ENCODE measurements at places on chromosomes 4 and X. TPM values are rescaled to one million over a fixed set of nuclear protein-coding genes. Genes with fewer than 3 reads are reported as not detected.
A peak's percentile ranks its signal among the peaks of the same experiment; 100 is the strongest.

DNA sequence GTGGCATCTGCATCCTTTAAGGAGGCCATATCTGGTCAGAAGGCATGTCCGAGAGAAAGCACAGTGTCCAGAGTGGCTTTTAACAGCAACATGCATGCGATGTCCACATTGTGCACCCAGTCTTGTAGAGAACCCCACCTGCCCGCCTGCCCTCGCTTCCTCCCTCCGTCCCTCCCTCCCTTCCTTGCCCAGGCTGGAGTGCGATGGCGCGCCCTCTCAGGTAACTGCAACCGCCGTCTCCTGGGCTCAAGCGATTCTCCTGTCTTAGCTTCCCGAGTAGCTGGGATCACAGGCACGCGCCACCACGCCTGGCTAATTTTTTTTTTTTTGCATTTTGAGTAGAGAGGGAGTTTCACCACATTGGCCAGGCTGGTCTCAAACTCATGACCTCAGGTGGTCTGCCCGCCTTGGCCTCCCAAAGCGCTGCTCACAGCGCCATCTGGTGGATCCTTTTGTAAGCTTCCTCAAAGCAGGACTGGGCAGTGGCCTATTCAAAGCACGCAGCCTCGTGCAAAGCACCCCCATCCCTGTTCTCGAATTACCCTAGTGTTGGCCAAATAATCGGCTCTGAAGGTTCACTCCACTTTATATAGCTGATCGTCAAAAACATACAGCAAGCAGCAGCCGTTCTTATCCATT is 15.0 kb downstream of the BRCC3 start:
- no peak for DNase-seq
- no peak overlapping the region for H3K27ac ChIP-seq
- no peaks in the 10 kb centered on the region for H3K27me3 ChIP-seq
- H3K4me1 ChIP-seq = no peaks in the 10 kb centered on the region
- no peak overlapping the region for H3K4me3 ChIP-seq

- H3K27me3 ChIP-seq = no peaks in the 10 kb centered on the region
- H3K27ac ChIP-seq = no peak overlapping the region
- H3K4me3 ChIP-seq = no peak overlapping the region
- no peak for DNase-seq
Measured at GRCh38 chr4:185774845-185775680, 36.9 kb downstream of the SORBS2 start.

DNA sequence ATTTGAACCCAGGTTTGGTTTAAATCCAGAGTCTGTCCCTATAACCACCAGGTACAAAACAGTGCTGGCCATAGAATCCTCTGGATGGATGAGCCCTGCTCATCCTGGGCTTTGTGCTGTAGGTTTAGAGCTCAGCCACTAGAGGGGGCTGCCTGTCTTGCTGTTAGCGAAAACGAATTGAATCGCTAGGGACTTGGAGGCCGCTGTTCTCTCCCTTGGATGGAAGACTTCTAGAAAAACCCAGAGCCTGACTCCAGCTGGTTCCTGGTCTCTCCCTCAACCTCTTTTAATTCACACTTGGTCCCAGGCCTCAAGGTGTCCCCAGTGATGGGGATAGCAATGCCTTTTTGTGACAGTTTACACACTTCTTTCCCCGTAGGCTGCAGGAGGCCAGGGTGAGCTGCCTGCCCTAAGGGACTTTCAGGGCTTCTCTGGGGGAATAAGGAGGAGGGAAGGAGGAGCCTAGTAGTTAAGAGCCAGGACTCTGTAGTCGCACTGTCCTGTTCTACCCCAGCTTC is 8.7 kb downstream of the RIPPLY1 start:
- peak; percentile 12 for DNase-seq
- H3K36me3 ChIP-seq = no peaks in the 10 kb centered on the region
- no peak overlapping the region for H3K4me3 ChIP-seq
- no peaks in the 10 kb centered on the region for H3K4me1 ChIP-seq

GRCh38 chr4:637536-638280 is 12.3 kb downstream of the PDE6B start:
- no peaks in the 10 kb centered on the region for H3K4me1 ChIP-seq
- no peaks in the 10 kb centered on the region for H3K36me3 ChIP-seq
- no peak overlapping the region for H3K27ac ChIP-seq
- no peak overlapping the region for H3K4me3 ChIP-seq
- no peak for DNase-seq

DNA sequence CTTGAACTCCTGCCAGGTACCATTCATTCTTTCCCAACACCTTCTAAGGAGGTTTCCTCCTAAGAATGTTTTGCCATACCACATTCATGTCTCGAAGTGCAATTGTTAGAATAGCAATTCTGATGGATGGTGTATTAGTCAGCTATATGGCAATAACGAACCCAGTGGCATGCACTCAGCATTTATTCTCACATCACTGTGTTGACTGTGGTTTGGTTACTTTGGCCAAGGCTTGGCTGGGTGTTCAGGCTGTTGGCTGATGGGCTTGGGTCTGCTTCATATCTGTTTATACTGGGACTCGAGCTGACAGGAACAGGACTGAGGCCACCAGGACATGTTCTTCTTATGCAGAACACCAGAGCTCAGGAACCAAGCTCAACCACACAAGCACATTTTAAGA is 31.7 kb downstream of the PSAPL1 start:
- H3K27ac ChIP-seq = no peak overlapping the region
- H3K27me3 ChIP-seq = peaks cover 9% of the 10 kb centered on the region
- no peak for DNase-seq
- no peaks in the 10 kb centered on the region for H3K36me3 ChIP-seq
- H3K4me3 ChIP-seq = no peak overlapping the region
- no peaks in the 10 kb centered on the region for H3K4me1 ChIP-seq

DNA sequence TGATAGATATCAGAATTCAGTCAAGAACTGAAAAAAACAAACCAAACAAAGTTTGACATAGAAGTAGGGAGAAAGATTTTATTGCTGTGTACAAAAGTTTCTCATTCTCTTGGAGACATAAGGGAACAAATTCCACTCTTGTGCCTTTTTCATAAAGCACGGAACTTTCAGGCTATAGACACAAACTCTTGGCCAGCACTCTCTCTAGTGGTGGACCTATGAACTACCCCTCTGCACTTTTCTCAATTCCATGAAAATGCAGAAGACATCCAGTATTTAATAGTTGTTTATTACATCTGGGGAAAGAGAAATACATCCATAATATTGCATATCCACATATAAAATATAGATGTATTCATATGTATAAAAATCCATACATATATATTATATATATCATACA is 291.6 kb upstream of the HS3ST1 start:
- H3K27ac ChIP-seq = no peak overlapping the region
- H3K4me1 ChIP-seq = no peaks in the 10 kb centered on the region
- no peak overlapping the region for H3K4me3 ChIP-seq
- no peaks in the 10 kb centered on the region for H3K36me3 ChIP-seq
- DNase-seq = no peak
- no peaks in the 10 kb centered on the region for H3K27me3 ChIP-seq

DNA sequence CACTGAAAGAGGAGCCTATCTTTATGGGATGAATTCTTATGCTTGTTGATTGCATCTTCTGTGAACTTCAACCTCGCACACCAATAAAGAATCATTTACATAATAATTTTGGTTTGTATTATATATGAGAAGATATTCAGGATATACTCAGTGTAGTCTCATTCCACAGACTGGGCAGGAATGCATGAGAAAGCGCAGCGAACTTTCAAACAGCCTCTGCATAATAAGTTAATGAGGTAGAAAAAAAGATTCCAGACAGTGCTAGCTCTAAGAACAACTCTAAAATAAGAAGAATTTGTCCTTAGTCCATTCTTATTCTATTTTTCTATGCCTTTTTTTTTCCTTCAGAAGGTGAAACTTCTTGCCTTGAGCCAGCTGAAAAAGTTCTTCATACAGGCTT is 224.3 kb upstream of the CTSO start:
- H3K27me3 ChIP-seq = no peaks in the 10 kb centered on the region
- no peak for DNase-seq
- no peaks in the 10 kb centered on the region for H3K36me3 ChIP-seq
- H3K27ac ChIP-seq = no peak overlapping the region
- H3K4me1 ChIP-seq = no peaks in the 10 kb centered on the region

GRCh38 chr4:166012129-166013030 is 139.3 kb downstream of the TLL1 start:
- no peak overlapping the region for H3K27ac ChIP-seq
- no peaks in the 10 kb centered on the region for H3K27me3 ChIP-seq
- H3K36me3 ChIP-seq = no peaks in the 10 kb centered on the region
- H3K4me3 ChIP-seq = no peak overlapping the region
- DNase-seq = no peak
- H3K4me1 ChIP-seq = no peaks in the 10 kb centered on the region

DNA sequence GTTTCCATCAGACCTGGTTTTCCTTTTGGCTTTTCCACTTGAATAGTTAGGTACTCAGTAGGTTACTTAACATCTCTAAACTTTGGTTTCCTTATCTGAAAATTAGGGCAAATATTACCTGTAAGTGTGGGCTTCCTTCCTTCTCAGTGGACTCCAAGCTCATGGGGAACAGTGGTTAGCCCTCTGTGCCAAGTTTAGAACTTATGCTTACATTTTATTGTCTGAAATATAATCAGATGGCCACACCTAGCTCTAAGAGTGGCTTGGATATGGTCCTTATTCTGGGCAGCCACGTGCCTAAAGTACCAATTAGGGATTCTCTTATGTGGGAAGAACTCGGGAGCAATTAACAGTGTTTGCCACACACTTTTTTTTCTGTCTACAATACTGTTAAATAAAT is 133.9 kb downstream of the UCHL1 start:
- no peaks in the 10 kb centered on the region for H3K36me3 ChIP-seq
- no peaks in the 10 kb centered on the region for H3K27me3 ChIP-seq
- H3K4me3 ChIP-seq = no peak overlapping the region
- H3K4me1 ChIP-seq = no peaks in the 10 kb centered on the region

- no peak overlapping the region for H3K4me3 ChIP-seq
- peaks cover 42% of the 10 kb centered on the region for H3K27me3 ChIP-seq
- H3K36me3 ChIP-seq = no peaks in the 10 kb centered on the region
- H3K27ac ChIP-seq = no peak overlapping the region
- H3K4me1 ChIP-seq = peaks cover 58% of the 10 kb centered on the region
Measured at GRCh38 chr4:1175635-1176229, 3.3 kb upstream of the SPON2 start.

GRCh38 chr4:143438710-143439109 is 74.8 kb upstream of the SMARCA5 start:
- H3K4me1 ChIP-seq = no peaks in the 10 kb centered on the region
- no peaks in the 10 kb centered on the region for H3K27me3 ChIP-seq
- no peak overlapping the region for H3K27ac ChIP-seq
- no peak for DNase-seq
- no peaks in the 10 kb centered on the region for H3K36me3 ChIP-seq

DNA sequence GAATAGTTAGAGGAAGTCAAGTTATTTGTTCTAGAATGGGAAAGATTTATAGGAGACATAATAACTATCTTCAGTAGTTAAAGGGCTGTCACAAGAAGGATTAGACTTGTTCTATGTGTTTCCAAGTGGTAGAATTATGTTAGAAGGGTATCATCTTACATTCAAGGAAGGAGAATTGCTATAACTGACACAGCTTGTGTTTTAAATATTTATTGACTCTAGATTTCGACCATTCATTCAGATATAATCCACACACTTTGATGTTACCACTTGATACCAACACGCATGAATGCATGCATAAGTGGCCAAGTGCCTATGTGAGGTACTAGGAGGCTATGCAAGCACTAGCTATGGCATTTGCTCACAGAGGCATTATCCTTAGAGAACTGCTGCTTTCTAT is 122.7 kb downstream of the CCNB3 start:
- H3K36me3 ChIP-seq = no peaks in the 10 kb centered on the region
- no peak for DNase-seq
- H3K4me1 ChIP-seq = no peaks in the 10 kb centered on the region
- H3K27ac ChIP-seq = no peak overlapping the region

GRCh38 chr4:17762726-17763125 is 18.7 kb downstream of the FAM184B start:
- H3K27ac ChIP-seq = no peak overlapping the region
- H3K4me3 ChIP-seq = no peak overlapping the region
- no peak for DNase-seq
- H3K36me3 ChIP-seq = no peaks in the 10 kb centered on the region

DNA sequence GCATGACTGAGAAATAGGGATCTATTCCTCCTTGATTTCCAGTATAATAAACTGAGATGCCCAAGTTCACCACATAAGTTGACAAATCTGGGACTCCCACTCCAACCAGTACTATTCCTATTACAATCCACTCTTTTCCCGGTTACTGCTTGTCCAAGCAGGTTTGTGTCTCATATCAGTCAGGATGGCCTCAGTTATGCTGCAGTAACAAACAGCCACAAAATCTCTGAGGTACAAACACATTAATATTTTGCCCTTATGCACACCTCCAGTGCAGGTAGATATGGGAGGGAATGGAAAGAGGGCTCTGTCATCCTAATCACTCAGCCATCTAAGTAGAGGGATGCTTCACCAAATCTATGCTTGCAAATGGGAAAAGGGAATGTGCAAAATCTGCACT is 207.8 kb downstream of the RAB28 start:
- no peaks in the 10 kb centered on the region for H3K4me1 ChIP-seq
- no peak overlapping the region for H3K27ac ChIP-seq
- H3K27me3 ChIP-seq = no peaks in the 10 kb centered on the region
- no peak for DNase-seq
- H3K4me3 ChIP-seq = no peak overlapping the region

GRCh38 chr4:144906181-144906925 is 191.6 kb downstream of the ANAPC10 start:
- DNase-seq = no peak
- H3K27me3 ChIP-seq = no peaks in the 10 kb centered on the region
- H3K36me3 ChIP-seq = no peaks in the 10 kb centered on the region
- no peak overlapping the region for H3K4me3 ChIP-seq

GRCh38 chrX:16462912-16463311 is 187.0 kb upstream of the S100G start:
- no peak overlapping the region for H3K4me3 ChIP-seq
- DNase-seq = no peak
- H3K4me1 ChIP-seq = no peaks in the 10 kb centered on the region

- DNase-seq = no peak
- no peak overlapping the region for H3K27ac ChIP-seq
- H3K4me1 ChIP-seq = peaks cover 28% of the 10 kb centered on the region
- H3K4me3 ChIP-seq = no peak overlapping the region
- no peaks in the 10 kb centered on the region for H3K27me3 ChIP-seq
Measured at GRCh38 chrX:153829549-153829798, 870 bp downstream of the PDZD4 start.

Gene SRD5A3
- total RNA-seq = 6.8 TPM

Gene QRFPR
- total RNA-seq = not detected

Gene ADGRG2
- not detected for total RNA-seq

Gene SPANXN3
- total RNA-seq = not detected

Gene MAGEB18
- not detected for total RNA-seq

Gene GAGE1
- not detected for total RNA-seq

Gene ANOS1
- 0.12 TPM for total RNA-seq

Gene TRIM60
- not detected for total RNA-seq

Gene ADGRL3
- total RNA-seq = not detected

Gene UCP1
- not detected for total RNA-seq

Gene CXCL10
- not detected for total RNA-seq

Gene INTU
- not detected for total RNA-seq

Measured in T-cell (primary cell).